ENCODE measurements at places on chromosomes 1 and 21. TPM values are rescaled to one million over a fixed set of nuclear protein-coding genes. Genes with fewer than 3 reads are reported as not detected.

- DNase-seq: no peak
These were observed 2.9 kb downstream of the KCNE1 start for GRCh38 chr21:34509151-34509550.

DNA sequence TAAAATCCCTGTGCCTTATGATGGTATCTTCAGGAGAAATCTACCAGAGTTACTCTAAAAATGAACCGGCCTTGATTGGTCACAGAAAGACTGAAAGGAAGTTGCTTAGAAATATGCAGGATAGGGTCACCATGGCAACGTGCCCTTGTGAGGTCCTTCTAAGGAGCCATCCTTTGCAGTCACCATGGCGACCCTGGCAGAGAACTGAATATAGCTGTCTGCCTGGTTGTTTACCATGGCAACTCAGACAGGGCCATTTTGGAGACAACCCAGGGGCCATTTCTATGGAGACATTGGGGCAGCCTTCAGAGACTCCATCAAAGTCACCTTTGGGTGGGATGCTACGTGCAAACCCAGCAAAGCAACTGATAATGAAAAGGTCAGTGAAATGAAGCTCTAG lies 43.0 kb downstream of the SNX7 start:
- DNase-seq: no peak

GRCh38 chr1:164261691-164262240 lies 297.2 kb upstream of the PBX1 start:
- no peak for DNase-seq

DNA sequence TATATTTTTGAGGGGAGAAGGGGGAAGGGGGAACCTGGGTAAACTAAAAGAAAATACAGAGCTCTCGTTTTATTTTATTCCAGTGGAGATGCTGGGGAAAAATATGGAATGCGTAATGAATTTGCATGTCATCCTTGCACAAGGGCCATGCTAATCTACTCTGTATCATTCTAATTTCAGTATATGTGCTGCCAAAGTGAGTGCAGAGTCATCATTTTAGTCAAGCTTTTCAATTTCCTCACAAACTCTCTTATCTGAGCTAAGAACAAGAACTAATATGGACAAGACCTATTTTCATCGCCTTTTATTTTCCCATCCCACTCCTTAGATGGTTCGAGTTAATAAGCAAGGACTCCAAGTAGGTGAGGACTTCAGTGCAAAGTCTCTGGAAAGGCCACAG lies 13.2 kb downstream of the ADORA3 start:
- DNase-seq: no peak

DNA sequence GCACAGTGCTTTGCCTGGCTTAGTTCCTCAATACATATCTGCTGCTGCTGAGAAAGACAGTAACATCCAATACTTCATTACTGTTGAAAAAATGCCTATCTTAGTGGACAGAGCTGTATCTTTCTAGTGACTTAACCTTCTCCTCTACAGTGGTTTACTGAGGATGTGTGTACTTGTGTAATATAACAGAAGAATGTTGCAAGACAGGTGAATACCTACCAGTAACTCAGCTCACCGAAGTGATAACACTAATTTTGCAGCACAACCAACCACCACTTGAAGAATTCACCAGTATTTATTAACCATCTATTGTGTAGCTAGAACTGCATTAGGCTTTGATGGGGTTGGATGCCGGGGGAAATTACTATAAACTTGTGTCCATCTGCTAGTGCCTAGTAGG lies 16.6 kb upstream of the TNN start:
- no peak for DNase-seq

GRCh38 chr1:202193614-202194327 lies at the start of gene LGR6:
Gene LGR6 (plus strand): TSS chr1:202193799. CDS start chr1:202193990, 191 bp downstream.
- no peak for DNase-seq

GRCh38 chr1:44705470-44705869 lies 25.5 kb downstream of the RNU5D-1 start:
- no peak for DNase-seq

DNA sequence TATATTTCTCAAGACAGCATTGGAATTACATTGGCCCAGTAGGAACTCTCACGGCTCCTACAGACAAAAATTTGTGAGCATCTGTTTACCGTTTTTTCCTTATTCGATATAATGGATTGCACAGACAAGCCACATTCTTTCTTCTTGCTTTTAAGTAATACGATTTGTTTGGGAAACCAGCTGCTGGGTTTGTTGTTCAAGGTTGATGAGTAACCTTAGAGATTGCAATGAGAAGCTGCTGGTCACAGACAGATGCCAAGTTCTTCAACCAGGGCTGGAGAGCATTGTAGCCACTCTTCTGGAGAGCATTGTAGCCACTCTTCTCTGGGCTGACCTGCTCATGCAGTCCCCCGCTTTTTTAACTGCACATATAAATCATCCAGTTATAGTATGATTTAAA lies 1.4 kb upstream of the MIA3 start:
- no peak for DNase-seq

DNA sequence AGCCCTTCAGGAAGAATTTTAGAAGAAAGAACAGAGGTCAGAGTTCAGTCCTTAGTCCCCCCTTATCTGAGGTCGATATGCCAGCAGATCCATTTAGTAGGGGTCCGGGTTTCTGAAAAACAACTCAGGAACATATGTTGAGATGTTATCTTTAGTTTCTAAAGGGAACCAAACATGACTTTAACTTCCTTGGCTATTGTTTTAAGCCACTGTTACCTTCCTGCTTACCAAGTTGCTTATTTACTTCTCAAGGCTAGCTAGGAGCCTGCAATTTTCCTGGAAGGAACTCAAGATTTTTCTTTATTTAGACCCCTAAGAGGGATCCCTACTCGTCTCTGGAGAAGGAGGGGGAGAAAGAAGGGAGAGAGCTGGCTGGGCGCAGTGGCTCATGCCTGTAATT lies 54.3 kb downstream of the KCNC4 start:
- no peak for DNase-seq

- no peak for DNase-seq
These were observed 71.2 kb downstream of the DPYD start for GRCh38 chr1:97849345-97850340.

- DNase-seq: no peak
These were observed 340.7 kb downstream of the ADGRL2 start for GRCh38 chr1:82141390-82141789.

- DNase-seq: no peak
These were observed 4.2 kb upstream of the ADORA3 start for GRCh38 chr1:111507411-111508201.

DNA sequence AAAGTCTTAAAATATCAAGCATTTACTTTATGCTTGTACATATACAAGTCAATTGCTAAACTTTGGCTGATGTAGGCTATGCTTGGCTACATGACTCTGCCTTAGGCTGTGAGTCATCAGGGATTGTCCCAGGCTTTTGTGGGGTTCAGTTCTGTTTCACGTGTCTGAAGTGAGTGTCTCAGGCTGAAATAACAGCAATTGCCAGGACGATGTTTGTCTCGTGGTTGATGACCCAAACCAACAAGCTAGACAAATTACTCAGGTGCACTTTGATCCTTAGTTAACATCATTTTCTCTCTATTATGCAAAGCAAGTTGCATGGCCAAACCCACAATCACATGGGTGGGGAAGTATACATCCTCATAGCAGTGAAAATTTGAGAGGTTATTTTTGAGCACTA lies 410.1 kb downstream of the BRINP3 start:
- DNase-seq: no peak

GRCh38 chr1:17713993-17714392 lies 41.1 kb upstream of the ACTL8 start:
- DNase-seq: no peak

DNA sequence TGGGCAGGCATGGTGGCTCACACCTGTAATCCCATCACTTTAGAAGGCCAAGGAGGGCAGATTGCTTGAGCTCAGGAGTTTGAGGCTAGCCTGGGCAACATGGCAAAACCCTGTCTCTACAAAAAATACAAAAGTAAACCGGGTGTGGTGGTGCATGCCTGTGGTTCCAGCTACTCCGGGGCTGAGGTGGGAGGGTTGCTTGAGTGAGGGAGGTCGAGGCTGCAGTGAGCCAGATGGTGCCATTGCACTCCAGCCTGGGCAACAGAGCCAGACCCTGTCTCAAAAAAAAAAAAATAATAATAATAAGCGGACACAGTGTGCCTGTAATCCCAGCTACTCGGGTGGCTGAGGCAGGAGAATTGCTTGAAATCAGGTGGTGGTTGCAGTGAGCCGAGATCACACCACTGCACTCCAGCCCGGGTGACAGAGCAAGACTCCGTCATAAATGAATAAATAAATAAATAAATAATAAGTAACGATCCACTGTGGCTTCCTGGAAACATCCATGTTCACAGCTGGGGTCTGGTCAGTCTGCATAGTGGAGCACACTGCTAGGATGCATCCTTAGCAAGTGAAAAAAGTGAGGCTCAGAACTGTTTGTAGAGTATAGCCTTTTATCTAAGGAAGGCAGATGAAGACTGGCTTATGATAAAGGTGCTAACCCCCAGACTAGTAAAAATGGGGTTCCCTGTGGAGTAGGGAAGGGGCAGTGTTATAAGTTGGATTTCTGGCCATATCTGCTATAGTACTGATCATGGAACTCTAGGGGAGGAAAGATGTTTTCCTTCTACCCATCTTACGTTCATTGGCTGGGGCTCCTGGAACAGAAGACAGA lies 15.7 kb downstream of the PKNOX1 start:
- no peak for DNase-seq

- no peak for DNase-seq
These were observed 45.0 kb upstream of the ADARB1 start for GRCh38 chr21:45029298-45029947.

DNA sequence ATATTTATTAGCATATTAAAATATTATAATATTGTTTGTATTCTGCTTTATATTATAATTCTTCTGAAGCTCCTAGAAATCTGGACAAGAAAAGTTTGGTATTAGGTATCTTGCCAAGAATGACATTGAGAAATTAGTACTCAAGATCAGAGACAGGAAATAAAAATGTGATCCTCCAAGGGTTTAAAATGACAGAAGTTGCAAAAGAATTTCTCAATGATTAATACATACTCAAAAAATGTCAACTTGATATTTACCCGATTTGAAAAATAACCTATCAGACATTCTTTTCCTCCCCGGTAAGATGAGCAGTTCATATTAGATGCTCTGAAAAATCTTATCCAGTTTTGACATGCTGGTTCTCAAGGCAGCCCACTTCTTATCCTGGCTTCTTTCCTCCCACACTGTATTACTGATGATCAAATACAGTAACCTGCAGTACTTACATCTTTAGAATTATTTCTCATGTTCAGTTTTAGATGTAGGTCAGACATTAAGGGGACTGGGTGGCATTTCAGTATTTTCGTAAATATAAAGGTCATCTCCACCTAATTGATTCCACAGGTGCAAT lies 55.3 kb downstream of the CACHD1 start:
- DNase-seq: no peak

- no peak for DNase-seq
These were observed at the start of gene CAMK1G for GRCh38 chr1:209583408-209583807. Gene CAMK1G (plus strand): TSS chr1:209583714. CDS start chr1:209594984, 11,270 bp downstream.

GRCh38 chr1:215583185-215583749 lies 16.2 kb downstream of the KCTD3 start:
- DNase-seq: no peak

GRCh38 chr21:26597031-26597430 lies 23.9 kb upstream of the CYYR1 start:
- DNase-seq: no peak

GRCh38 chr1:90405726-90406125 lies 311.4 kb downstream of the BARHL2 start:
- DNase-seq: no peak

DNA sequence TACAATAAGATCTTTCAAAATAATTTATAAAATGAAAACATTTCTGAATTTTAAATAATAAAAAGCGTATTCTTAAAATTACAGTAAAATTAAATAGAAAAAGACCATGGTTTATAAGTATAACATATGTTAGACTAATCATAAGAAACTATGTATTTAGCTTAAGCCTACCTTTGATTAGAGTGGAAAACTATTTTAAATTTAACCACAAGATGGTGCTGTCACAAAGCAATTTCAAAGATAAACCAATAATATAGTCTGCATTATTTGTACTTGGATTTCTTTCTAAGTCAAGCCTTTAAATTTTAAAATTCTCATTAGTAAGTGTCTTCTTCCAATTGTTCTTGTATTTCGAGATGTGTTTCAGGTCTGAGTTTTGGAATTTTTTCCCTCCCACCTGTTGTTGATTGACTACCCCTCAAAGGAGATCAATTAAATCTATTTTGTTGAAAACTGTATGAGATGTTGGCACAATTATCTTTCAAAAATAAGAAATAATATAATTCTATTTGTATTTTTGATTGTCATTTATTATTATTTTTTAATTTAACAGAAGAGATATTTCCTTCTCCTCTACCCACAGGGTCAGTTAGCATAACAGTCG lies 459.8 kb downstream of the KCNT2 start:
- DNase-seq: no peak

GRCh38 chr1:228860911-228861831 lies 125.9 kb downstream of the RHOU start:
- DNase-seq: peak; percentile 57

- DNase-seq: no peak
These were observed 7.9 kb downstream of the FBXO2 start for GRCh38 chr1:11646317-11646716.

DNA sequence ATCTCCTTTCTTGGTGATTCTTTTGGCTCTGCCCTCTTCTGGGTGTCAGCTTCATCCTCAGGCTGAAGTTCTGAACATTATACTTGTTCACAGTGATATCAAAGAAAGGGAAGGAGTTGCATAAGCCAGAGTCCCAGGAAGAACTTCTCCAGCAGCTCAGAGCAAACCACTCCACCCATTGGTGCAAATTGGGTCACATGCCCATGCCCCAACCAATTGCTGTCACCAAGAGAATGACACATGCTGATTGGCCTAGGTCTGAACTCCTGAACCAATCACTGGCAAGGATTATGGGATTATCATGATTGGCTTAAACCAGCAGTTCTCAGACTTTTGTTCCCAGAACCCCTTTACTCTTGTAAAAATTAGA lies 256.5 kb upstream of the TMEM51 start:
- no peak for DNase-seq

DNA sequence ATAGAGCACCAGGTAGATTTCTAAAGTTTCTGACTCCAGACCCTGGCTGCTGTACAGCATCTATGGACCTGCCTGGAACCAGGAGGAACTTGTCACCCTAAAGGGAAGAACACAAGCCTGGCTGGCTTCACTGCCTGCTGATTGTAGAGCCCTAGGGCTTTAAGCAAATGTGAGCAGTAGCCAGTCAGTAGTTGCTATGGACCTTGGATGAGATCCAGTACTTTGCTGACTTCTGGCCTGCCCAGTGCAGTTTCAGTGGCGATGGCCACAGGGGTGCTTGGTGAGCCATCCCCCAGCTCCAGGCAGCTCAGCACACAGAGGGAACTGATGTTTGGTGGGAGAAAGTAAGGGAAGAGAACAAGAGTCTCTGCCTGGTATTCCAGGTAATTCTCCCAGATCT lies 68.4 kb downstream of the ATP6V1G3 start:
- no peak for DNase-seq

GRCh38 chr21:36125512-36126207 lies 9.2 kb upstream of the CBR3 start:
- peak; percentile 52 for DNase-seq

NPHS2 gene
- total RNA-seq: not detected

TAS1R1 gene
- 0.05 TPM for total RNA-seq

LRRN2 gene
- 0.15 TPM for total RNA-seq

RPS6KA1 gene
- total RNA-seq: 12.9 TPM

INSRR gene
- total RNA-seq: not detected

CLEC20A gene
- total RNA-seq: not detected

EXTL1 gene
- total RNA-seq: not detected

PALMD gene
- 17.1 TPM for total RNA-seq

PGLYRP4 gene
- not detected for total RNA-seq

GJB3 gene
- total RNA-seq: 0.08 TPM

SH2D1B gene
- total RNA-seq: 0.10 TPM

CCDC181 gene
- not detected for total RNA-seq

SPAG17 gene
- total RNA-seq: not detected
